Thoracic aorta (tissue), 2 donors: ENCODE measurements at places on chromosomes 7 and 10. TPM values are rescaled to one million over a fixed set of nuclear protein-coding genes. Genes with fewer than 3 reads are reported as not detected.

GRCh38 chr7:6482743-6483119 lies 35.0 kb upstream of the DAGLB start:
- DNase-seq = no peak

DNA sequence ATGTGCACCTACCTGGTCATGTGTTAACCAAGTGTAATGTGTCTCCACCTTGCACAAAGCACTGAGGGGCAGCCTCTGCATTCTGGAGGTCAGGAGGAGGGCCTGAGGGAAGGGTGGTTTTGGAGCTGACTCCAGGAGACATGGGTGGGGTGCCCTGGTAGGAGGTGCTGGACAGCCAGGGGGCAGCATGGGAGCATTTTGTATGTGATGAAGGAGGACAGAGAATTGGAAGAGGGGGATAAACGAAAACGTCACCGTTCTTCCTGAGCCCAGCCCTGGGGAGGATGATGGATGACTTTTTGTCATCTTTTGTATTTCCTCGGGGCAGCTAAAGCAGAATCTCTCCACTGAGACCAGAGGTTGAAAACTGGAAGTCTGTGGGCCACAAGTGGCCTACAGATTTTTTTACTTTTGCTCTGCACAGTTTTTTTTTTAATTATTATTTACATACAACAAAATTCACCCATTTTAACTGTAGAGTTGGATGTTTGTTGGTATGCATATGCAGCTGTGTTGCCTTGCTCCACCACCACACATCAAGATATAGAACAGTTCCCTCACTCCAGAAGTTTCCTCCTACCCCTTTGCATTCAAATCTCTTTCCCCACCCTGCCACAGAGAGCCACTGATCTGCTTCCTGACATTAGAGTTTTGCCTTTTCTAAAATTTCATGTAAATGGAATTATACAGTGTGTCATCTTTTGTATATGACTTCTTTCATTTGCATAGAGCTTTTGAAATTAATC lies 242.5 kb downstream of the VTI1A start:
- DNase-seq = no peak

DNA sequence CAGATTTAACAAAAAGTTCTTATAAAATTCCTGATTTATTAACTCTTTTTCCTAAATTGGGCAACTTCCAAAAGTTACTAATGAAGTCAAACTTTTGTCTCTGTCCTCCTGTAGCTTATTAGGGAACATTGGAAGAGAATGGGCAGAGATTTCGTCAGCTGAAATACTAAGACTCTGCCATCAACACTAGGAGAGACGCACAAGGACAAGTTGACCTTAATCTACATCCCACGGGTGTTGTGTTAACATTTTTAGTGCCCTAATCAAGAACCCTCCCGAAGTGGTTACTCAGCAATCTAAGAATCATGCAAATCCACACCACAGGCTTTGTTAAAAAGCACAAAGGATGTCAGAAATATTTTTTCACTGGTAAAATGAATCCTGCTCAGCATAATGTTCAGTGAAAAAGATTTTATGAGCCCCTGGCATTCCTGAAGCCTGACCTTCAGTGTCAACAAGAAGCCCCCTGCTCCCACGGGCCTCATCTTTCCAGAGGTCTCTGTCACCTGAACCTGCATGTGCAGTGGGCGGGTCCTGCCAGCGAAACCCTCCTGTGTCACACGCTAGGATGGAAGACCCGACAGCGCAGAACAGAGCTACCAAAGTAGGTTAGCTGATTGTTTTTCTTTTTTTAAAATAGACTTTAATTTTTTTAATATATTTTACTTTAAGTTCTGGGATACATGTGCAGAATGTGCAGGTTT lies 70.6 kb upstream of the AKR1E2 start:
- DNase-seq = no peak

DNA sequence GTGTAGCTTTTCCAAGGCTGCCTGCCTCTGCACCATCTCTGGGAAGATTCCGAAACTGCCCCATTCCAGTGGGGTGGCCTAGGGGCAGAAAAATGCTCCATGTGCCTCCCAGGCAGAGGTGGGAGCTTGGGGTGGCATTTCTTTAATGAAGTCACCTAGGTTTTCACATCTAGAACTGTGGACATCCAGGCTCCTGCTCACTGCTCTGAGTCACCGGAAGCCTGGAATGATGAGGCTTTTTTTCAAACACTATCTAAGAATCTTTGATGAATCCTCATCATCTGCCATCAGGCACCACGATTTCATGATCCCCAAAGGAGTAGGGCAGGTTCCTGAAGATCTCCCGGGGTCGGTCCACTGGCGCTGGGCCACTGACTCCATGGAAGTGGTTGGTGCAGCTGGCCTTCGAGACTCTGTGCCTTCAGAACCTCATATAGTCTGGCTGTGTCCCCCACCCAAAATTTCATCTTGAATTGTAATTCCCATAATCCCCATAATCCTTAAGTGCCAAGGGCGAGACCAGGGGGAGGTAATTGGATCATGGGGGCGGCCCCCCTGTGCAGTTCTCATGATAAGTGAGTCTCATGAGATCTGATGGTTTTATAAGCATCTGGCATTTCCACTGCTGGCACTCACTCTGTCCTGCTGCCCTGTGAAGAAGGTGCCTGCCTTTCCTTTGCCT lies 37.1 kb downstream of the MTURN start:
- no peak for DNase-seq

DNA sequence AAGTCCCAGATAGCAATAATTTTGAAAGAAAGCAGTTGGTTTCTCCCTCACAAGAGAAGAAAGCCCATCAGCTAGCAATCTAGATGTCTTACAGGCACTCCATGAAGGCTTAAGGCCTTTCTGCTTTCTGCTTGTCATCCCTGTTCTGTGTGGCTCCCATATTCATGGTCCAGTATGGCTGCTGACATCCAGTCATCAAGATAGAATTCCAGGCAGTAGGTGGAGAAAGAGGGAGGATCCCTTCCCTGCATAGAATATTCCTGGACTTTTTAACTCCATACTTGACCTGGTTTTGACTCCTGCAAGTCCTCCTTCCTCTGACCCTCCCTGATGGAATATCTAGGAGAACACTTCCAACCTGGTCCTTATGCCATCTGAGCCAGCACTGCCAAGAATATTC lies 389.9 kb upstream of the AKR1E2 start:
- no peak for DNase-seq

DNA sequence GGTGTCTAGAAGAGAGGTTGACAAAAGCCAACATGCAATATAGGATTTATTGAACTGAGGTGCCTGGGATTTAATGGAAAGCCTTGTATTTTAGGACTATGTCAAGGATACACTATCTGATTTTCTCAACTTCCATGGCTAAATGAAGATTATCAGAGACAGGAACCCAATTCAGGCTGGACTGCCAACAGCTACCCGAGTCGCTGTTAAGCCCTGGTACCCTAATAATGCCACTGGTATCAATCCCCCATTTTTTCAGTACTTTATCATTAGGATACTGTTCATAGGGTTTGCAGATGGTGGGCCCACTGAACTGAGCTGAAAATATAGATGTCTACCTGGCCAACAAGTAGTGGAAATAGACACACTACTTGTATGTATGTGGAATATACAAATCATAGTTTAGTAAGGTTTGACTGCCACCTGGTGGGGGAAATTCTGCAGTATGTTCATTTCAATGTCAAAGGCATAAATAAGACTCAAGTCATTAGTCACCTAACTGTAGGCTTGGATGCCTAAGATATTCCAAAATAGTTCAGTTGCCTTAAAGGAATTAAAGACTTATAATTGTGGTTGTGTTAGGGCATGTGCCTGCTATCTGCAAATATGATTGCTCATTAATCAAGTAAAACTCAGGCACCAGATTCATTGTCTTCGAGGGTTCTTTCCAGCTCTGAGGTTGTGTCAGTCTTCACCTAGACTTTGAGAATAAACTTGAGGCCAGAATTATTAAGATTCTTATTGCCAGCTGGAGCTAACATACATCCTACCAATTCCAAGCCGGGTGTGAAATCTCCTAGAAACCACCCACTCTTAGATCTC lies 34.1 kb upstream of the NOBOX start:
- no peak for DNase-seq

The VGF gene
- not detected for total RNA-seq

The SFTPA1 gene
- total RNA-seq = not detected

The WEE2 gene
- not detected for total RNA-seq

The ANXA8 gene
- not detected for total RNA-seq

The ITGA8 gene
- total RNA-seq = 1,137 TPM

The GPR26 gene
- not detected for total RNA-seq
